ENCODE measurements at places on chromosomes 16 and 17.

- DNase-seq = no peak
Measured at GRCh38 chr16:88835383-88835782, 21.4 kb downstream of the GALNS start.

DNA sequence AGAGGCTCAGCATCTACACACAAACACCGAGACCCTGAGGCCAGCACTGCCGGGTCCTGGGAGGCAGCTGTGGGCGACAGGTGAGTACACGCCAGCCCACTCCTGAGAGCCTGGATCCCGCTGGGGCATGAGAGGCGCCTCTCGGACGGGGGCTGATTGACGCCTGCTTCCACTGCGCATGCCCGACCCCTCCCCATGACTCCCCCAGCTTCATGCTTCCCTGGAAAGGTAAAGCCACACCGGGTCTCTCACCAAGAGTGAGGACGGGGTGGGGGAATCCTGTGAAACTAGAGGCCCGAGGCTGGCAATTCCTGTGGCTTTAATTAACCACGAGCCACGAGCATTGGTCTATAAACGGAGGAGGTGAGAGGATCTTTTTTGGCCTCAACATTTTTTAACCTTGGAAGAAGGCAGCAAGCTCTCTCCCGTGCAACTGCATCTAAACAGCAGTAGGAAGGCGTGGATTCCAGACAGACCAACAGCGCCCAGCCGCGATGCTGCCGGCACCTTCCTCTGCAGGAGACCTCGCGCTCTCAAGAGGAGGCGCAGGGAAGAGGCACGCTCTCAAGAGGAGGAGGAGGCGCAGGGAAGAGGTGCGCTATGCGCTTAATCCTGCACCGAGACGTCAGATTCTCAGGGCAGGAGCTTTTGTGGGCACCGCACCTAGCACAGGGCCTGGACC, 71.8 kb upstream of the METRNL start:
- DNase-seq = no peak

- DNase-seq = no peak
Measured at GRCh38 chr17:38761612-38762011, 9.1 kb downstream of the PSMB3 start.

DNA sequence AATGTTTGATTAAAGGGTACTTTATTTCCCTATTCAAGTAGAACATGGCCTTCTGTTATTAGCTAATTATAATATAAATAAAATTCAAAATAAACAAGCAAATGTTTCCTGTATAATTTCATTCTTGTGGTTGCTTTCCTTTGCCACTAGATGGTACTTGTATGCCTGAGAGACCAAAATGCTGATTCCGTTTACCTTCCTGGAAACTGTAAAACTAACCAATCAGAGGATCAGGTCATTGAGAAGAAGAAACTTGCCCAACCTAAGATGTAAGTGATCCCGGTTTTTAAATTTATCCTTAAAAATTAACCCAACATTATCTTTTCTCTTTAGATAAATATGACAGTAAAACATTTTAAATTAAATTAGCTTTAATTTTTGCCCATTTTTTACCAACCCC, 8.1 kb upstream of the ABCA5 start:
- DNase-seq = no peak

DNA sequence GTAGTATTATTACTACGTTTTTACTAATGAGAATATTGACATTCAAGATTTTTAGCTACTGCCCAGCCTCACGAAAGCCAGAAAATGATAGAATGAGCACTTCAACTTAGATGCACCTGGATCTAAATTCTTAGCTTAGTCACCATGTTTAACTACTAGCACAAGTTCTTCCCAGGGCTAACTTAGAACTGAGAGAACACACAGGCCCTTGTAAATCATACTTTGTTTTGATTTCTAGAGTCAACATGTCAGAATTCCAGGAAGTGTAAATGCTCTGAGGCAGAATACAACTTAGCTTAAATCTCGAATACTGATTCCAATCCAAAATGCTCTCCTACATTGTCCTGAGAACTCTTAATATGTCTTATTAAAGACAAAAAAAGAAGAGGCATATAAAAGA, 6.8 kb upstream of the ACSM1 start:
- no peak for DNase-seq

DNA sequence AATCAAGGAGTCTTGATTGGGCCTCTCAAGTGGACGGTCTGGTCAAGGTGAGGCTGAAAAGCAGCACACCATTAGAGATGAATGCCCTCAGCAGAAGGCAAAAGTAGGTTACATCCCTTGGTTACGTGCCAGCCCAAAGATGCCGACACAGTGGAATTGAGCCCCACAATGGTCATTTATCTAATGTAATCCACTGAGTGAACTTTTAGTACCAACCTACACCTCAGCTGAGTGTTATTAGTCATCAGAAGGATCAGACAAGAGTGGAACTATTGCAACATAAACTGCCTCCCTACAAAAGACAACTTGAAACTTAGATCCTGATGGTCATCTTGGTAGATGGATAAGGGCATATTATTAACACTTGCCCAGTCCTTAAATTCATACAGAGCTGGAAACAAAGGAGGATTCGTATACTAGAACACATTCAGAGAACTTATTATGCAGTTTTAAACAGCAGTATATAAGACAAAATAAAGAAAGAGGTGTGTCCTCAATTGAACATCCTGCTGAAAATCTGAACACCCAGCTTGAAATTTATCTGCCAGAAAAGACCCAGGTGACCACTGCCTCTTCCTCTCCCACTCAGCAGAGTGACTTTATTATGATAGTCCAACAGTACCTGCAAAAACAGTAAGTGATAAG, 2.8 kb downstream of the DCUN1D3 start:
- DNase-seq = no peak

DNA sequence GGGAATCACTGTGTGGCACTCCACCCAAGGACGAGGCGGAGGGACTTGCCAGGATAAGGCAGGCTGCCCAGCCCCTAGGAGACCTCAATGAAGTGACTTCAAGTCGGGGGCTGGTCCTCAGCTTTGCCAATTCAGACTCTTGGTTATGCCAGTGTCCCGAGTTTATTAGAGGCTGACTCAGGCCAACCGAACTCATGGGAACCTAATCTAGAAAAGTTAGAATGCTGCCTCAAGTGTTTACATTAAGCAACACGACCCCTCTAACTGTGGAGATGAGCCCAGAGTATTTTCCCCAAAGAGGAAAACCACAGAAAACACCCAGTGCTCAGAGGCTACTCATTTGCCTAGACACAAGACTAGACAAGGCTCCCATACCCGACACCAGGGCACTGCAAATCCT, 1.1 kb upstream of the TEKT3 start:
- DNase-seq = no peak

DNA sequence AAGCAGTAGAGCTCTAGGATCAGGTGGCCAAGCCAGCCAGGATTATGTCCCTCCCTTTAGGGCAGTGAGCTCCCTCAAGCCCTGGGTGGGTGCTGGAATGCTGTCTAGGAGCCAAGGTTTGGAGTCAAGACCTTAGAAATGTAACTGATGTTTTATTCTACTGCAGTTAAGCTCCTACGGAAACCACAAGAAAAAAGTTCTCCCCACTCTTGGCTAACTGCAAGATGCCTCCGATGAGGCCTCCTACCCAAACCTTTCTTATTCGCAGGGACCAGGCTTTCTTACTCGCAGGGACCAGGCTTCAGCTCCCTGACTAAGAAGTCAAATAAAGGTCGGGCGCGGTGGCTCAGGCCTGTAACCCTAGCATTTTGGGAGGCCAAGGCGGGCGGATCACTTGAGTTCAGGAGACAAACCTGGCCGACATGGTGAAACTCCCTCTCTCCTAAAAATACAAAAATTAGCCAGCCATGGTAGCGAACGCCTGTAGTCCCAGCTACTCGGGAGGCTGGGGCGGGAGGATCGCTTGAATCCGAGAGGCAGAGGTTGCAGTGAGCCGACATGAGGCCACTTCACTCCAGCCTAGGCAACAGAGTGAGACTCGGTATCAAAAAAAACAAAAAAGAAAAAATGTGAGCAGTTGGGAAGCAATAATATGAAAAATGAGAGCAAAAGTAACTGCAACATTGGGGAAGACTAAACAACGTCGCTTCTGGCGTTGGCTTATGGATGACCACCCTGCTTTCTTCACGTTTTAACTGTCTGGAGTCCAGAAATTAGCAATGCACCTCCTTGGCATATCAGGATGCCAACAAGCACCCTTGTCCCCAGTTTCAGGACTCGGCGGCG, 31.7 kb upstream of the ARL4D start:
- DNase-seq = no peak

GRCh38 chr17:47427985-47428384, 102.9 kb upstream of the NPEPPS start:
- no peak for DNase-seq

DNA sequence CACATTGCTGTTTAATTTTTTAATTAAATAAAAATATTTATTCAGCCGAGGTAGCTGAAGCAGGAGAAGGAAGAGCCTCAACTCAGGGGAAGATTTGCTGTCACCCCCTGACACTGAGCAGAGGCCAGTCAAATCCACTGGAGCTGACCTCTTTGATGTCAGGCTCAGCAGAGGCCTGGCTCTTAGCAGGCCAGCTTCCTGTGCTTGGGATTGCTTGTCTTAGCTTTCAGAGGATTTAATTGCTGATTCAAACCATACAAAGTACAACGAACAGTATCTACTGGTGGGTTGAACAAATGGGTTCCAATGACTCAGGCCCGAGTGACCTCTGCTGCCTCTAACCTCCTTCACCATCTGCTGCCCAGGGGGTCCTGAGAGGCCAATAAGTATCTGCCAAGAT, 417.0 kb upstream of the HSBP1 start:
- DNase-seq = no peak

GRCh38 chr17:71202449-71202848, 918.4 kb upstream of the SOX9 start:
- DNase-seq = no peak

DNA sequence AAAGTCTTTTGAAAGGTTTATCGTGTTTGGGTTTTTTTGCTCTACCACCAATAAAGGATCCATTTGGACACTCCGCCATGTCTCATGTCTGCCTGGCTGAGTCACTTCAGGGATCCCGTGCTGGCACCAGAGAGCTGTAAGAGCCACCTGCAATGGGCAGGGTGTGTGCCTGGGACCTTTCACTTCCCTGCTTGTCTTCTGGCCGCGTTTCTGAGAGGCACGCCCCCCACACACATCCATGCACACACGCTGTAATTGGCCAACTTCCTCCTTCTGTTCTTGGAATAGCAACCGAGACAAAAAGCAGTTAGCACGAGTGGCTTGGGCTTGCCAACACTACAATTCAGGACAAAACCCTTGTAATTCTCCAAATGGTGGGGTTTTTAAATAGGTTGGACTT, 9.8 kb upstream of the SOST start:
- no peak for DNase-seq

DNA sequence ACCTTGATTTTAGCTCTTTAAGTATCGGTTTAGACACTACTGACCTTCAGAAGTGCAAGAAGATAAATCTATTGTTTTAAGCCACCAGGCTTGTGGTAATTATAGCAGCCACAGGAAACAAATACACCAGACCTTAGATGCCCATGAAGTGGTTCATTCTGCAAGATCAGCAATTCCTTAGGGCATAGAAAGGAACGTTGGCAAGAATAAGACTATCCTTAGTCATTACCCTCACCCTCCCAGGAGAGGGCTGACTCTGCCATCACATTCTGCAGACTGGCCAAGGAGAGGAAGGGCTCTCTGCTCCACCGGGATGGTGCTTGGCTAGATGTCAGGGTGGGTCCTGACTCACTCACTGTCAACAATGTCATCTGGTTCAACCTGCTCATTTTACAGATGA, 14.1 kb upstream of the NDEL1 start:
- no peak for DNase-seq

DNA sequence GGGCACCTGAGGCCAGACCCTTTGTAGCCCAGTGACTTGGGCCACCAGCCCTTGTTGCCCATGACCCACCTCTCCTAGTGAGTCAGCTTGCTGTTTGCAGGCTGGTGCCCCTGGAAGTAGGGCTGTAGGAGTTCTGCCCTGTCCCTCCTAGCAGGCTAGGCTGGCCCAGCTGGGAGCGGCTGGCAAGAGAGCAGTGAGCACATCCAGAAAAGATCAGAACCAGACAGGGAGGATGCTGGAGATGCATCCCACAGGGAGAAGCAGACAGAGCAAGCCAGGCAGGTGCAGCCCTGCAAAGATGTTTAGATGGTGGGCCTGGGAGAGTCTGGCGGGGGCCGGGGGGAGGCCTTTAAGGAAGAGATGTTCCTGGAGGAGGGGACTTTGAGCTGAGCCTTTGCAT, 2.4 kb downstream of the SLC5A10 start:
- no peak for DNase-seq

GRCh38 chr17:42908872-42909700, 8.5 kb downstream of the G6PC1 start:
- peak; percentile 8 for DNase-seq

DNA sequence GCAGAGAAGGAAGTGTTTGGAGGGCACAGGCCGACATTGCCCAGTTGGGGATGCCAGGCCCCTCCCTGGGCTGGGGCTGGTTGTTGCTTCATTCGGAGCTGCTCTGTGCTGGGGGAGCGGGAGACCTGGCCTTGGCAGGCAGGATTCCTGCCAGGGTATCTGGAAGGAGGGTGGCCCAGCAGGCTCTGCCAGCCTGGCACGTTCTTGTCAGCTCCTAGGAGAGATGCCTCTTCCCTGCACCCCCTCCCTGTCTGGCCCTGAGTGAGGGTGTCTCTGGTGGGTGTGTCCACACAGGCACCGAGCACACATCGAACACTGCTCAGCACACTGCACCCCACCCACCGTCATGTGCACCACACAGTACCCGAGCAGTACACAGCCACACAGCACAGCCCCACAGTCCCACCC, 35.2 kb downstream of the ARHGAP23 start:
- no peak for DNase-seq

- DNase-seq = no peak
Measured at GRCh38 chr17:48290378-48290777, 139.6 kb downstream of the SKAP1 start.

DNA sequence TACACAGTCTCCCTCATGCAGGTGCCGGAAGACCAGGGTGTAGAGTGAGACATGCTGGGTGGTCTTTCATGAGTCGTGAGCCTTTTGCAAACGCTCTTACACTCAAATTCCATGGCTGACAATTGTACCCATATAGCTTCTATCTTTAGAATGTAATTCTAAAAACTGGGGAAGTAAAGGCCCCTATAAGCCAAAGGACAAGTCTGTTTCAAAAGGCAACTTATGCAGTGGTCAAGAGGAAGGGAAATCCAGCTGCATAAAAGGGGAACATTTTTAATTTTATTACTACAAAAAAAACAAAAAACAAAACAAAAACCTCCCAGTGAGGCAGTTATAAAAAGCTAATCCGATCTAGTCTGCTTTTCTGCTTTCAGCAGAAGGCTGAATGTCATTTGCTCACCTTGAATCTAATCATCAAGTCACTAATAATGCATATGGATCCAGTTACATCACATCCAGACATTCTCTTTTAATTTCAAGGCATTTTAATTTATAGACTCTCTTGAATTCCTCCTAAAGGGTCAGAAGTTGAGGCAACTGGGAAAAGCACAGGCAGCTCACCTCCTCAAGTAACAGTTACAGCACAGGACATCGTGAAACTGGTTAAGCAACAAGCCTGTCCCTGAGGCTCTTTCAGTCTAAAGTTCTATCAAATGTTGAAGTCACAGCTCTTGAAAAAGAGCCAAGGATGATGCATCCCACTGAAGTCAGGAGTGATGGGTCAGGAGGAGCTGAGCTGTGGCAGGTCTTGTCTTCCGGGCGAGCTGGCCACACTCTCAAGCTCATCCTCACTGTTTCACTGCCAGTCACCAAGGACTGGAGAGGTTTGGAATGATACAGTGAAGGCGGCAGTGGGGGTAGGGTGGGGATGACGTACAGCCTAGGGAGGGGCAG, 99.7 kb downstream of the VPS53 start:
- no peak for DNase-seq
